ENCODE measurements at places on chromosomes 2 and 18. TPM values are rescaled to one million over a fixed set of nuclear protein-coding genes. Genes with fewer than 3 reads are reported as not detected.

Gene TIMM21
- 57.1 TPM for total RNA-seq

Gene LDAH
- 20.2 TPM for total RNA-seq

Gene AGXT
- not detected for total RNA-seq

Gene HOXD1
- 0.16 TPM for total RNA-seq

Gene PMAIP1
- 15.0 TPM for total RNA-seq

Gene FOXI3
- total RNA-seq, result not detected
